ENCODE measurements at places on chromosomes 3 and 15.
A peak's percentile ranks its signal among the peaks of the same experiment; 100 is the strongest.

DNA sequence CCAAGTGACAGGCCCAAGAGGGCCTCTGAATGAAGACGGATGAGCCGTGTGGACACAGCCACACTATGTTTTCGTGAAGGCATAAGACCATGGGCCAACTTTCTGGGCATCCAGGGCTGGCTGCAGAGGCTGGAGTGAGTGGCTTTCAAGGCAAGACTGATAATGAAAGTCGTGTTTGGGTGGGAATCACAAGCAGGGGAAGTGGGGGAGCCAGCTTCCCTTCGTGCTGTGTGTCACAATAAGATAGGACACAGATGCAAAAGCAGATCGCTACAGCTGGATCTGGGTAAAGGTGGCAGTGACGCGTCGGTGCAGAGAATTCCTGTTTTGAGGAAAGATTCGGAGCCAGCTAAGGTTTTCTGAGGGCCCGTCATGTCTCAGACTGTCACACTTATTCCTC is 309.8 kb upstream of the CTDSPL start:
- no peak for DNase-seq

- peak; percentile 44 for DNase-seq
These were observed 1.6 kb upstream of the PPM1L start for GRCh38 chr3:160754371-160754854.

- DNase-seq = no peak
These were observed 6.8 kb upstream of the RARRES1 start for GRCh38 chr3:158739078-158739477.

GRCh38 chr3:13266651-13267362 is 153.3 kb downstream of the NUP210 start:
- no peak for DNase-seq

DNA sequence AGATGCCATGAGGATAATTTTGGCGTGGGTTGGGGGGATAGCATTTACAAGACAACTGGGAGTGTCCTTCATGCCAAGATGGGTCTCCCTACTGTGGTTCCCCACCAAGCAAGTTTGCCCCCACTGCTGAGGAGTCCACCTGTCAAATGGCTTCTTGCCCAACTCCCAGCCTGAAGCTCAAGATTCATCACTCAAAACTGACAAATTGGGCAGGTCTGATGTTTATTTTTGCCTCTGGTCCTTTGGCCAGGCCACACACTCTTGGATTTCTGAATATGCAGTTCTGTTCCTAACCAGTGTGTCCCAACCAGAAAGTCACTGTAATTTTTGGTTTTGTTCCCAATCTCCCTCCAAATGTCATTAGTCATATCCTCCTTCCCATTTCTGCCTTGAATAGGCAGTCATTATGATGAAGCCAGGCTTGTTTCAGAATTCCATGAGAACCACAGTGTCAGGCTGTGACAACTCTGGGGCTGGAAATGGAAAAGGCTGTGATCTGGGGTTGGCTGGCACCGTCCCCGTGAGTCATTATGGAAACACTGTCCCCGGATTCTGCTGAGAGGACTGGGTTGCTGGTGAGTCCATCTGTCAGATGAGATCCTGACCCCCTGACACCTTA is 29.3 kb upstream of the MEF2A start:
- no peak for DNase-seq

- DNase-seq = peak; percentile 73
These were observed 96.2 kb upstream of the TRPM1 start for GRCh38 chr15:31197497-31198414.
